ENCODE measurements at places on chromosomes 5 and 9. TPM values are rescaled to one million over a fixed set of nuclear protein-coding genes. Genes with fewer than 3 reads are reported as not detected.

DNA sequence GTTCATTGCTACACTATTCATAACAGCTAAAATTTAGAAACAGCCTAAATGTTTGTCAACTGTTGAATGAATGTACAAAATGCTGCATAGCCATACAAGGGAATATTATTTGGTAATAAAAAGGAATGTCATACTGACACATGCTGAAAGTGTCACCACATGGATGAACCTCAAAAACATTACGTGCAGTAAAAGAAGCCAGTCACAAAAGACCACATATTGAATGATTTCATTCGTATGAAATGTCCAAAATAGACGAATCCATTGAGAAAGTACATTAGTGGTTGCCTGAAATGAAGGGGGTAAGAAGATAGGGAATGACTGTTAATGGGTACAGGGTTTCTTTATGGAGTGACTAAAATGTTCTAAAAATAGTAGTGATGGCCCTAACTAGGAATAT is 11.6 kb upstream of the ECM2 start:
- no peak for DNase-seq

- DNase-seq: no peak
Measured at GRCh38 chr5:172724242-172725183, 46.5 kb downstream of the DUSP1 start.

DNA sequence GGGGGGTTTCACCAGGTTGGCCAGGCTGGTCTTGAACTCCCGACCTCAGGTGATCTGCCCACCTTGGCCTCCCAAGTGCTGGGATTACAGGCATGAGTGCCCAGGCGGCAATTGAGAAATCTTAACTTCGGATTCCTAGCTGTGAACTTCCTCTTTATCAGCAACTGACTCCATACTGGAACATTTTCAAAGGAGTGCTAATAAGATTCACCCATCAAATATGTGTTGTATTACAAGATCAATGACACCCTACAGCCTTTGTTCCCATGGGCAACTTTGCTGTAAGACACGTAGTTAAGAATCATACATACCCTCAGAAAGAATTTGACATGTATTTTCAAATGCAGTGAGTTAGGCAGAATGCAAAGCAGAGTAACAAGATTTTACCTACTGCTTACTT is 23.1 kb upstream of the ACOT12 start:
- DNase-seq: no peak

GRCh38 chr5:15117688-15118087 is 246.1 kb upstream of the ANKH start:
- no peak for DNase-seq

- no peak for DNase-seq
Measured at GRCh38 chr5:80109646-80110478, 74.7 kb downstream of the THBS4 start.

GRCh38 chr5:40429258-40430100 is 250.2 kb upstream of the PTGER4 start:
- no peak for DNase-seq

- peak; percentile 57 for DNase-seq
Measured at GRCh38 chr5:172659909-172660628, 19.0 kb downstream of the NEURL1B start.

GRCh38 chr5:151600069-151600665 is 9.0 kb upstream of the FAT2 start:
- DNase-seq: no peak

DNA sequence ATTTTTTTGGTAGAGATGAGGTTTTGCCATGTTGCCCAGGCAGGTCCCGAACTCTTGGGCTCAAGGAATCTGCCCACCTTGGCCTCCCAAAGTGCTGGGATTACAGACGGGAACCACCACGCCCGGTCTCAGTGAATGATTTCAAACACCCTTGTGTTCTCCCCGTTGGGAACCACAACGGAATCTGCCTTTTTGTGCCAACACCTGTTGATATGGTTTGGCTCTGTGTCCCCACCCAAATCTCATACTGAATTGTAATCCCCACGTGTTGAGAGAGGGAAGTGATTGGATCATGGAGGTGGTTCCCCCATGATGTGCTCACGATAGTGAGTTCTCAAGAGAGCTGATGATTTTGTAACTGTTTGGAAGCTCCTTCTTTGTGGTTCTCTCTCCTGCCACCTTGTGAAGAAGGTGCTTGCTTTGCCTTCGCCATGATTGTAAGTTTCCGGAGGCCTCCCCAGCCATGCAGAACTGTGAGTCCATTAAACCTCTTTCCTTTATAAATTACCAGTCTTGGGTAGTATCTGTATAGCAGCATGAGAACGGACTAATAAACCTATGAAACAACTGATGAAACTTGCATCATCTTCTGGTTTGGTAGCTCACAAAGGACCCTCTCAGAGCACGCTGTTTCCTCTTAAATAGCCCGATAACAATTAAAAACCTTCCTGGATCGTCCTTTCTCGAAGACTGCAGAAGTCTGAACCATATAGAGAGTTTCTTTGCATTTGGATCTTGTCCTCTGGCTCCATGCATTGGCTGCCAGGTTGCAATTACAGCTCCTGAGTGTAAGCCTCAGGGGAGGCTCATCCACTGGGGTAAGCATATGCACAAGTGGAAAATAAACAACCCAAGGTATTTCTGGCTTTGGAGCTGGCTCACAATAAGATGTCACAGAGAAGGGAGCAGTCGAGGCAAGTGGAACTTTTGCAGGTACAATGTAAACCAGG is 91.5 kb downstream of the SPRY4 start:
- no peak for DNase-seq

DNA sequence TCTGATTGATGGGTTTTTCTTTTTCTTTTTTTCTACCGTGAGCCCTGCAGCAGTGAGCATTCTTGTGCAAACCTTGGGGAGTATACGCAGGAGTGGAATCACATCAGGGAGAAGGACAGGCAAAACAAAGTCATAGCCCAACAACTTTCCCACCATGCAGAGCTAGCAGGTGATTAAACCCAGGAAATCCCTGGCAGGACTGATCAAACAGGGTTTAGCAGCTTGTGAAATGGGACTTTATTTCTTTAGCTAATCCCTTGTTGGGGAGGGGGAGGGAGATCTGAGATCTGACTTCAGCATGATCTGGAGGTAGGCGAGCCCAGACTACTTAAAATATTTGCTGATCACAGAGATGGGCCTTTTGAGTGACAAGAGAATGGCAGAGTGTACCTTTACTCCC is 162.0 kb upstream of the GLRA1 start:
- DNase-seq: no peak

DNA sequence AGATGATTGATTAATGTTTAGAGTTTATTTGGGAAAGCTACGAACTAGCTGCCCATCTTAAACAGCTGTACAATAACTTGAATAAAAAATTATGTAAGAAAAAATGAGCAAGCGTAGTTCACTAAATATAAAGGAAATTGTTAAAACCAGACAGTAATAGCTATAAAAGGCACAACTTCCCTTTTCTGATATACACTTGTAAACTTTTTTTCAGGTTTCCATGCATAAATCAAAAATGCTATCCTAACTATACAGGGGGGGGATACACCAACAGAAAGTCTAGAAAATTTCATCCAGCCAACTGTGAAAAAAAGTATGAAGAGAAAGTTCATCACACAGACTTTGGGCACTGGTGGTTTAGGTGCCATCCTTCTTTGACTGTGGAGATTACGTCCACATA is 122.3 kb downstream of the NR3C1 start:
- DNase-seq: no peak

GRCh38 chr5:73781107-73781768 is 155.2 kb downstream of the ARHGEF28 start:
- DNase-seq: no peak

- DNase-seq: no peak
Measured at GRCh38 chr9:133713960-133714495, 24.1 kb downstream of the SARDH start.

- no peak for DNase-seq
Measured at GRCh38 chr9:99513441-99514112, 291.5 kb downstream of the SEC61B start.

GRCh38 chr5:56565644-56566043 is 249.7 kb upstream of the MAP3K1 start:
- no peak for DNase-seq

DNA sequence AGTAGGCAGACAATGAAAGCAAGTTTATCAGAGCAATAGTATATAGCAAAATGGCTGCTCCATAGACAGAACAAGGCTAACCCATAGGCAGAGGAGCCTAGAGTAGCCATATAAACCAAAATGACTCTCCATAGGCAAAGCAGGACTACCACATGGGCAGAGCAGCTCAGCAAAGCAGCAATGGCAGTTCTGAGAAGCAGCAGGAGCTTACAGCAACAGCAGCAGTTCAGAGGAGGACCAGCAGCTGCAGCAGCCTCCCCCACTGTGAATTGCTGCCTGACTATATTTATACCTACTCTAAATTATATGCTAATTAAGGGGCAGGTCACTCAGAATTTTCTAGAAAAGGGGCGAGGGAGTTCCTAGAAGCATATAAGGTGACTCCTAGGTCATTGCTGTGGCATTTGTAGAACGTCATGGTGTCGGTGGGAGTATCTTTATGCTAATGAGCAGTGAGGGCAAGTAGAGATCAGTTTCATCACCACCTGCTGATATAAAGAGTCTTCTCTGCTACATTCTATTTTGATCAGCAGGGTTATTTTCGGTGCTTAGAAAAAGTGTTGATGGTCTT is 1115.5 kb downstream of the DTWD2 start:
- no peak for DNase-seq

- no peak for DNase-seq
Measured at GRCh38 chr9:127949827-127950512, 12.3 kb upstream of the DPM2 start.

GRCh38 chr5:158898185-158899177 is 201.2 kb downstream of the EBF1 start:
- DNase-seq: no peak

DNA sequence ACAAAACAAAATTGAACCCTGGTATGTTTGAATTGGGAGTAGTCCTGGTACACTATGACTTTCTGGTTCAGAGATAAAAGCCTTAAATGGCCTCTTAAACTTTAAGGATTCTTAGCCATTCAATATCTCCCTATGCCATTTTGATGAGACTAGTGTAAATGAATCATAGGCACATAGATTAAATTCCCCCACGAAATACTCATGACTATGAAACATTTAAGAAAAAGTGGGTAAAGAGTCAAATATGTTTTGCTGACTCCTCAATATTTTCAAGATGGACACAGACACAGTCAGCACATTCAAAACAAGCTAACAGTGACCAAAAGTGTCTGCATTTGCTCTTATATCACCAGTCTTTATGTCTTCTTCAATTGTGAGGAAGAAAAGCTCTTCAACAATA is 278.3 kb downstream of the PDE4D start:
- no peak for DNase-seq

DNA sequence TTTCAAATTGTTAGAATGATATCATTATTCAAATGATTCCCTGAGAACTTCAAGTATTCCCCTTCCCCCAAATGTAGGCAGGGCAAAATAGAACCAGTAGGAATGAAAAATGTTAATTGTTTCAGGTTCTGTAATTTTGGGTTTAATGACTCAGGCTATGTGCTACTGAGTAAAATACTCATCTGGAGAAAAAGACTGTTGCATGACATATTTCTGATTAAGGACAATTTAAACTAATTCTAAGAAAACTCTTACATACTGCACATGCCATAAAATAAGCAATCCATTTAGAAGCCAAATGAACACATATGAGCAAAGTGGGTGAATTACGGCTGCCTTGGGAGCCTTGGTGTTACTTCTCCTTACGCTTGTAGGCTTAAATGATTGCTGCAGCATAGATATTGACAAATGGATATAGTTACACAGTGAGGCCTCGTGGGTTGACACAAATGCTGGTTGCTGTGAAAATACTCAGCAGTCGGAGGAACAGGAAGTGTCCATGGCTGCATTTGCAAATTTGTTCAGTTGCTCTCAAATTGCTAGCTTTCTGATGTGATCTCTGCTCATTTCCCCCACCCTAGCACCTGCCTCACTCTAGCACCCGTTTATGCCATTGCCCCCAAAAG is 174.9 kb upstream of the DMAC1 start:
- DNase-seq: no peak

DNA sequence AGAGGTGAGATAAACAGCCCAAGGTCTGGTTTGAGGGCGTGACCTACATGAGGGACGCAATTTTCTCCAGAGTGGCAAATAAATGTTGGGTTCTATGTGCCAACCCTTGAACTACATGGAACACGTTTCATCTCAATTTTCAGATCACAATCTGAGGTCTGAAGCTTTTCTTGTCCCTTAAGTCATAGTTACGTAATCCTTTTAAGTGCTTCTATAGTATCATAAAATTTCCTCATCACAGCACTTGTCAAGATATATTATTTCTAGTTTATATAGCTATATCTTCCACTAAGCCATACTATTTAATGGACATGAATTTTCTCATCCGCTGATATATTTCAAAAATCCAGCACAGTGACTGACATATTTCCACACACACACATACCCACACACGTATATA is 53.1 kb upstream of the GRIN3A start:
- no peak for DNase-seq

- DNase-seq: no peak
Measured at GRCh38 chr9:110876929-110877328, 161.3 kb downstream of the LPAR1 start.

DNA sequence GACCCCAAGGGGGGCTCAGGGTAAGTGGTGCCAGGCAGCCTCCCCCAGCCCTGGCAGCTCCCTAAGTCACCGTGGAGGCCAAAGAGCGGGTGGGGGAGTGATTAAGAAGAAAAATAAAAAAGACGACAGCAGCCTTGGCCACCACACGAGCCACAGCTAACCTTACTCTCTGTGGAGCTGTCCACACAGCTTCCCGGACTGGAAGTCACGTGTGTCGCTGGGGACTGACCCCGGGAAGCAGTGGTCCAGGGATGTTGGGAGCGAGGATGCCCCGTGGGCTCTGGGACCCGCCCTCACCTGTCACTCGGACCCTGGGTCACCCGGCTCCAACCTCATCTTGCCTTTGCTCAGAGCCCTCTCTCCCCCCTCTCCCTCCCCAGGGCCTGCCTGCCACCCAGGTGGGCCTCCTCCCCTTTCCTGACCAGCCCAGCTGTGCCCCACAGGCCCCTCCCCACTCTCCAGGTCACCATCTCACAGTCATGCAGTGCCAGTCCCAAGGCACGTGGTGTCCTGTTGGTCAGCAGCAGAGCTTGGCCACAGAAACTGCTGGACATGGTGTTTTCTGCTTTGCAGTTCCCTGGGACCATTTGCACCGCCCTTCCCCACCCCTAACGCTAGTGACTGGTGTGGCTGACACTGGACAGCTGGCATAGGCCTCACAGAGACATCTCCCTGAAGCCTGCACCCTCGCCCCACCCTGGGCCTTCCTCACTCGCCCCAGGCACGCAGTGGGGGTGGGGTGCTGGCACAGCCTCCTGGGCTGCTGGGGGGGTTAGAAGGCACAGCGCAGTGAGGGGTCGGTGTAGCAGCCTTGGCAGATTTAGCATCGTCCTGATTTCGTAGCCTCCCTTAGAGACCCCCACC is 9.8 kb upstream of the EXOC3 start:
- no peak for DNase-seq

- no peak for DNase-seq
Measured at GRCh38 chr5:55052383-55052931, 28.4 kb downstream of the GZMK start.

- DNase-seq: no peak
Measured at GRCh38 chr5:34447424-34447823, 208.7 kb upstream of the RAI14 start.

Gene RUFY1
- 38.0 TPM for total RNA-seq

Gene NRG2
- total RNA-seq: 1.4 TPM

Gene HNRNPK
- 649 TPM for total RNA-seq

Gene GLRA1
- total RNA-seq: not detected

Gene SLC6A18
- total RNA-seq: not detected

Gene TMEM252
- not detected for total RNA-seq

Gene LCN1
- not detected for total RNA-seq

Gene KDM4C
- 66.1 TPM for total RNA-seq
